Smooth muscle cell of the umbilical artery (primary cell): ENCODE measurements at places on chromosomes 2 and 18. TPM values are rescaled to one million over a fixed set of nuclear protein-coding genes. Genes with fewer than 3 reads are reported as not detected.

PTMA gene
- 453 and 665 TPM in 2 replicates for total RNA-seq

PXDN gene
- 785 and 893 TPM in 2 replicates for total RNA-seq

KCNG2 gene
- not detected in 2 replicates for total RNA-seq

GALNT5 gene
- total RNA-seq, result 52.8 and 71.3 TPM in 2 replicates

DNER gene
- total RNA-seq, result 0.30 and 0.74 TPM in 2 replicates

CYP26B1 gene
- total RNA-seq, result 0.18 TPM in 1 of 2 replicates, not detected in the other
